Stimulated activated CD8-positive, alpha-beta memory T cell treated with anti-CD3 and anti-CD28 coated beads, Interleukin-12 subunit alpha, Interleukin-12 subunit beta, amount 100 ng/mL, for 4 hours (primary cell): ENCODE measurements at places on chromosomes 6 and 20.

DNA sequence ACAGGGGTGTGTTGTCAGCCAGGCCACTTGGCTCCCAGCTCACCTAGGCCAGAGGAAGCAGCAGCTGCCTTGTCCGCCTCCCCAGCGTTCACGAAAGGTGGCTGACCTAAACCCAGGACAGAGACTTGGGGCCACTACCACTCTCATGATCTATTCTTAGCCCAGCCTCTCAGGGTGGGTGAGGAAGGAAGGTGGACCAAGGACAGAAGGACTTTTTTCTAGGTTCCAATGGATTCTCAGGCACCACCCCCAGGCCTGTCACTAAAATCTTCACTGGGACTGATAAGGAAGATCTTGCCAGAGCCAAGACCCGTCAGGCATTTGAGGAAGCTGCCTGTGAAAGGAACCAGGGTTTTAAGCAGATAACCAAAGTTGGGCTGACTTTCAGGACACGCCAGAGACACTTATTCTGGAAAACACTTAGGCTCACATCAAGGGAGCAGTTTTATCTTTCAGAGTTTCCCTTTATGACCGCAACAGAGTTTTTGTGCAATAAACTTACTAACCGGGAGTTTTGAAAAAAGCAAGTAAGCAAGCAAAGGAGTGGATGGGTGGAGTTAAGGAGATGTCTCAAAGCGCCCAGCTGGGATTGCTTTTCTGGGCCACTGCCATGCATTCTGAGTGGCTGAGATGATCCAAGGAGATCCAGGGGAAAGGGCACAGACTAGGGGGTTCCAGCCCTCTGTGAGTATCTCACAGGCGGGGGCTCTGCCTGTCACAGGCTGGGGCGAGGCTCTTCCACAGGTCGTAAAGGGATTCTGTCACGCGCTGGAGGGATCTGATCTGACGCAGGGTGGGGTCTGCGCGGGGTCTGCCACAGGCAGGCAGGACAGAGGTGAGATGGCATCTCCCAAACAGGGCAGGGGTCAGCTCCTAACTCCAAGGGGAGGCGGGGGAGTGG lies 989 bp downstream of the FITM2 start:
- DNase-seq: no peak

- no peak for DNase-seq
Observed at GRCh38 chr6:90025523-90026061, 131.3 kb downstream of the GJA10 start.

DNA sequence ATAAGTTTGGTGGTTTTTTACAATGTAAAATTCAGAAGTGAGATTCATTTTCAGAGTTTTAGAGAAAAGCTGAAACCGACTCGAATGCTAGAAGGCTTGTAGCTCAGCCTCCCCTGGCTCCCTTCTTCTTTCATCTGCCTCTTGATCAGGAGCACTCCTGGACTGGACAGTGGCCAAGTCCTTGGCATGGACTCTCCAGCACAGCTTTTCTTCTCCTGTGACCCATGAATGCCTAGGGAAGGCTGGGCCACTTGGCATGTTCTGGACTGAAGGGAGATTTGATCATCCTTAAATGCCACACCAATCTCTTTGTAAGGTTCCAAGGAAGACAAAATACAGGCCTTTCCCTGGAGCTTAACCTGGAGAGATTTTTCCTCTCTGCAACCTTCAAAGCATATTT lies 384.0 kb upstream of the SASH1 start:
- DNase-seq: no peak

- DNase-seq: no peak
Observed at GRCh38 chr6:21468461-21468860, 125.1 kb upstream of the SOX4 start.

DNA sequence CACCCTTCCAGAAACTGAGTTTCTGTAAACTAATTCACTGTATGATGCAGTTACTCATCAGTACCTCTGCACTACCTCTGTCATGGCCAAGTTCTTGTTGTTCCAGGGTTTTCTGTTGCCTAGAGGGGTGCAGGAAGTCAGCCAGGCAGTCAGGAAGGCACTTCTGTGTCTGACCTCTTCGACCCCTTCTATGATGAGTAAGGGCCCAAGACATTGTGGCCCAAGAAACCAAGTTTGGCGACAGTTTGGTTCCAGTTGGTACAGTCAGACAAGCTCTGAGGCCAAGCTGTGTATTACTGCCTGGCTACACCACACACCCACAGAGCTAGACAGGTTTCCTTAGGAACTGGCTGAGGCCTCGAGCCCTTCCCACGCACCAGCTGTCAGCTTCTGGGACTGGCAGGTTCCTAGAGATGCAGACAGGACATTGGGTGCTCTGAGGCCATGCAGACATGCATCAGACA lies 41.2 kb downstream of the TRAF3IP2 start:
- DNase-seq: no peak

DNA sequence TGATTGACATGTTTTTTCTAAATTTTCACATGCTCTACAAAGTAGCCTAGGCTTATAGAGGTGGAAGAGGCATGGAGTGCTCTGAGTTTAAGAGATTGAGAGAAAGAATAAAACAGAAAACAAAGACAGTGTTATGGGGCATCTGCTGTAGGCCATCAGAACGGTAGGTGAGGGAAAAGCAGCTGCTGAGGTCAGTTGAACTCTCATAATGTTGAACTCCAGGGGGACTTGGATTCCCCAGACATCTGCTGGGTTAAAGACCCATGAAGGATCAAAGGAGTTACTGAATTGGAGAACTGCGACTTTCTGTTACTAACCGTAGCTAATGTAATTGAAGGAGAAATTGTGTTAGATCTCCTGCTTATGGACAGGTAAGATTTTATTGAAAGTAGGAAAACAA lies 333.9 kb downstream of the TFAP2B start:
- DNase-seq: no peak

GRCh38 chr6:169999367-169999766 lies 247.9 kb downstream of the ERMARD start:
- no peak for DNase-seq

- no peak for DNase-seq
Observed at GRCh38 chr6:124055395-124055794, 251.7 kb downstream of the NKAIN2 start.

GRCh38 chr6:147507162-147508041 lies 1.1 kb upstream of the SAMD5 start:
- DNase-seq: no peak

DNA sequence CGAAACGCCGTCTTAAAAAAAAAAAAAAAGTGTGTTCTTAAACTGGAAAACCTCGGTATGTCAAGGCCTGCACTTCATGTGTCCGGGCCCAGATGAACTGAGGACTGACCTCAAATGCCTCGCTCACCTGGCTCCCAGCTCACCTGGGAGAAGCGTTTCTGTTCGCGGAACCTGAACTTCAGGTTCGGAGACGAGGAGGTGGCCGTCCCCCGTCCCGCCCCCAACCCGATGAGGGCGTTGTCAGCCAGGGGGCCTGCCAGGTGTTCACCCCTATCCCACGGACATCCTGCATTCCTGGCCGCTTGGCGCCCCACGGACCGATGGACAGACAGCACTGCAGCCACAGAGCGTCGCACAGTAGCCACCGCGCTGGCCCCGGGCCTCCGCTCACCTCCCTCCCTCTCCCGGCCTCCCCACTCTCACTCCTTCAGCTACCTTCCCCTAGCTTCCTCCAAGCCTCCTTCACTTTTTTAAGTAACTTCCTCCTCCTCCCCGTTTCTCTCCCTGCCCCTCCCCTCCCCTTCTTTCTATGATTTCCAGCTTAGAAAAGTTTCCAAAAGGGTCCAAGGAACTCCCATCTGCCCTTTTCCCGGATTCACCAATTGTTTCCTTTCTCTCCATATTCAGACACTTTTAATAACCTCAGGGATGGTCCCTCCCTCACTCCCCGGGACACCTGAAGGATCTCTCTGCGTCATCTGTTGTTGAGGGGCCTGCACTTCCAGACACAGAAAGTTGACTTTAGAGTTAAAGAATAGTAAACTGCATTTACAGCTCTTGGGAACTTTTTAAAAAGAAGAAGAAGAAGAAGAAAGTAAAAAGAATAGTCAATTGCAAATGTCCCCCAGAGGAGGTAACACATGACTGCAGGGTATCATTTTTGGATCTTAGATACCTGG lies 22.7 kb upstream of the MCM3 start:
- no peak for DNase-seq

DNA sequence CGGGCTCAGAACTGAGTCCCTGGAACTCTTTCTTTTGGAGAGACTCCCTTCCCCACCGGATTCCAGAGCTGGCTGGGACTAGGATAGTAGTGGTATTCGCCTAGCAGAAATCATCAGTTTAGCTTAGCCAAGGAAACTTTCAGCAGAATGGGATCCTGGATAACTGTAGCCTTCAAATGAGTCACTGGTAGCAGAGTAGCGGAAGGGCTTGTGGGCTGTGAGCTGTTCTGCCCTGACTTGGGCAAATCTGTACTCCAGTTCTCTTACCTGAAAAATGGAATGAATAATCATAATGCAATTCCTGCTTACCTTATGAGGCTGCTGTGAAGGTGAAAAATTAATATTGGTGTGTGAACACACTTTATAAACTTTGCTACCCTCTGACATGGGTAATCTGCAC lies 244.3 kb upstream of the CHD6 start:
- no peak for DNase-seq

- no peak for DNase-seq
Observed at GRCh38 chr6:150203871-150204545, 61.2 kb downstream of the PPP1R14C start.

- no peak for DNase-seq
Observed at GRCh38 chr6:49898904-49899566, 32.7 kb upstream of the CRISP1 start.

- no peak for DNase-seq
Observed at GRCh38 chr6:70099732-70100131, 203.2 kb downstream of the COL9A1 start.

GRCh38 chr6:46410334-46410953 lies 80.8 kb downstream of the RCAN2 start:
- no peak for DNase-seq

DNA sequence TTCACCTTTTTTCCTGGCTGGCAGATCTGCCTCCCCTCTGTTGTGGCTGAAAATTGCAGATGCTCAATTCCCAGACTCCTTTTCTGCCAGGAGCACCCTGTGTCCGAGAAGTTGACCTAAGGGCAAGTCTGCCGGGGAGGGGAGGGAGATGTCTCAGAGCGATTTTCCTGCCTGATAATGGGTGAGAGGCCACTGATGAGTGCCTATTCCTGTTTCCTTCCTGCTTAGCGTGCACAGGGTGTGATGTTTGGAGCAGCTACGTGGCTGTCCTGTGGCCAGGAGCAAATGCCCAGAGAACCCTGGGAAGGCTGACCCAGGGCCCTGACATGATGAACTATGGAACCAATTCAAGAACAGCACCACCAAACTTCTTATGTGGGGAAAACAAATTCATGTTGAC lies 22.5 kb downstream of the SOX4 start:
- DNase-seq: no peak

DNA sequence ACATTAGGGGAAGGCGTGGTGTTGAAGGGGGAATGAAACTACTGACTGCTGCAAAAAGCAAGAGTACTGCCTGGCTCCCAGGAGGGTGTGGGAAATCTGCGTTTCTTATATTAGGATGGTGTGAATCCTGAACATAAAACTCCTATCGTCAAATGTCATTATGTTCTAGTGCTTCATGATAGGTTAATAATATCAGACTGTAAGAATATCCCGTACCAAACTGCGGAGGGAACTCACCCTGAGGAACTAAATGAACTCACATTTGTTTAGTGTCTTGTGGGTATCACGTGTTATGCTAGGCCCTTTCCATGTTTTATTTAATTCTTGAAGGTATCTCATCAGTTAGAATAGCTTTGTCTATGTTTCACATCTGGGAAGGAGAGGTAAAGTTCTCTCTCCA lies 610.7 kb downstream of the QKI start:
- DNase-seq: no peak

GRCh38 chr6:41679696-41680095 lies 41.4 kb downstream of the MDFI start:
- no peak for DNase-seq

DNA sequence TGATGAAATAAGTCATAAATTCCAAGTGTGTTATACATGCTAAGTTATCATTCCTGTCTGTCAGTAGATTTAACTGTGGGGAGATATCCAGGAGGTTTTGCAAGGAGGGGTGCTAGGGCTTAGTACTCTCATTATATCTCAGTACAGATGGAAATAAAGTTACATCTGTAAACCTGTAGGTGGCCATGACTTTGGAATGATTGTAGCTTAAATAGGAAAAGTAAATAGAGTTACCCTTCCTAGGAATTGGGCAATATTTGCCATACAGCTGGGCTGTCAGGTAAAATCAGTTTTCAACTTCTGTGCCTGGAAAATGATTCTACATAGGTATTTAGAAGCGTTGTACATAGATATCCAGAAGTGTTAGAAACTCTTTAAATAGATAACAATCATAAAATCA lies 19.8 kb upstream of the TGM3 start:
- DNase-seq: no peak

GRCh38 chr20:23086056-23086566 lies at the start of gene CD93:
Gene CD93, minus strand, starts transcription at chr20:23086324. Its CDS starts 132 bp downstream, at chr20:23086192.
- DNase-seq: no peak

DNA sequence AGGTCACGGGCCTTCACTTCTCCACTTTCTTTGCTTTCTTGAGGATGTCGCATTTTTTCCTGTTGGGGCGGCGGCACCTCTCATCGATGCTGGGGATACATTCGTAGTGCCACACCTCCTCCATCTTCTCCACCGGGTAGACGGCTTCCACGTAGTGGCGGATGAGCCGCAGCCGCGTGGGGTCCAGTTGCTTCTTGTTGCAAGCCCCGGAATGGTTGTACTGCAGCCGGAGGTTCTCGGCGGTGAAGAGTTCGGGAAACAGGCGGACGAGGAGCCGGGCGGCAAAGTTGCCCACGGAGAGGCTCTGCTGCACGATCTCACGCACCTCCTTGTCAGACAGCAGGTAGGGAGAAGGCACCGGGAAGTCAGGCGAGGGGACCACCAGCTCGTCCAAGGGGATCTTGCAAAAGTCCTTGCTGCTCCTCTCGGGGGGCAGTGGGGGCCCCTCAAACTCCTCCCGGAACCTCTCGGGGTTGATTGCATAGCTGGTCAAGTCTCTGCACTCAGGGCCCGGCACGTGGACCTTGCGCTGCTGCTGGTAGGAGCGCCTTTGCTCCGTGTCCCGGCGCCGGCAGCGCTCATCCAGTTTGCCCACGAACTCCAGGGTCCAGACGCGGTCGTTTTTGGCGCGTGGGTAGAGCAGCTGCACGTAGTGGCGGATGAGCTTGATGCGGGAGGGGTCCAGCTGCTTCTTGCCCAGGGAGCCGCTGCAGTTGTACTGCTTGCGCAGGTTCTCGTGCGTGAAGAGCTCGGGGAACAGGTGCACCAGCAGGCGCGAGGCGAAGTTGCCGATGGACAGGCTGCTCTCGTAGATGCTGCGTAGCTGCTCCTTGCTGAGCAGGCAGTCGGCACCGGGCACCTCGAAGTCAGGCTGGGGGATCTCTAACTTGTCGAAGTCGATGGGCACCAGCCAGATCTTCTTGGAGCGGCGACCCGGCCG lies 41.0 kb downstream of the MTRES1 start:
- no peak for DNase-seq

GRCh38 chr20:63134201-63134612 lies 81.7 kb downstream of the YTHDF1 start:
- no peak for DNase-seq

DNA sequence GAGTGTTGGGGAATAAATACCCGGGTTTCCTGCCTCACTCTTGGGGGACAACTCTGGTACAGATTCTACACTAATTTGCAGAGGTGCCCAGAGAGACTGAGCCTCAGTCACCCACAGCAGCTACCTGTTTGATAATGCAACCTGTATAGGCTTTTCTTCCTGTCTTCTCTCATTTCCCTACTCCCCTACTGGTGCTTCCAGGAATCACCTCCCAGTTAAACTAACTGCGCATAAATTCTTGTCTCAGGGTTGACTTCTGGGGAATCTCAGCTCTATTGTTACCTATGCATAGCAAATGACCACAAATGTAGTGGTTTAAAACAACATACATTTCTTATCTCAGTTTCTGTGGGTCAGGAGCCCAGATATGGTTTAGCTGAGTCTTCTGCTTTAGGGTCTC lies 11.3 kb downstream of the OCSTAMP start:
- DNase-seq: no peak

GRCh38 chr6:88804701-88805100 lies 158.7 kb downstream of the RNGTT start:
- no peak for DNase-seq
